ENCODE measurements at places on chromosomes 2 and 18.

DNA sequence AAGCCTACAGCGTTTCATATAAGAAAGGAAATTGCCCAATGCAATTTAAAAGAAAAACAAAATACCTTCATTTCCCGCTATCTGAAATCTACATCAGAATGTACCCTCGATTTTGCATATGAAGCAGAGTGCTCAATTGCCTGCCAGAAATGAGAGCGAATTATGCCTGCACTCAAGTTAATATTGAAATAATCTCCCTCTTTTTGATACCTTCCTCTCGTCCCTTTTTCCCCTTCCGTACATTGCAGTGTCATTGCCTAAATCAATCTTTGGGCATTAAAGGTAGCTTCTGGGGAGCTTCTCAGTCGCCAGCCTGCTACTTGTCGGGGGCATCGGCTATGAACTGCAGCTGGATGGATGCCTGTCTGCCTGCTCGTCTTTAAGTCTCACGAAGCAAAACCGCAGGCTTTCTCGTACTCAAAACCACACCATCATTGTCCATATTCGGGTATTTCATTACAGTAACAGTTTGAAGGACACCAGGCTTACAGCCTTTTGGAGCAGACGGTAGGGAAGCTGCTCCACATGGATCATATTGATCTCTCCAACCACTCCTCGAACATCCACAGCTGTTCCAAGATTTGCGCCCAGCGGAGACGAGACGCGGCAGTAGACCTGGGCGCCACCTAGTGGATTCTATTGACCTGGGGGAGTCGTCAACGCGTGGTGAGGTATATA lies 64.0 kb upstream of the HNRNPA3 start:
- DNase-seq, result peak; percentile 48

- DNase-seq, result no peak
Observed at GRCh38 chr2:97950329-97951154, 45.2 kb downstream of the TMEM131 start.

GRCh38 chr2:96344011-96344410 lies 8.4 kb downstream of the NCAPH start:
- DNase-seq, result no peak

- DNase-seq, result no peak
Observed at GRCh38 chr18:36568487-36568886, 260.3 kb downstream of the TPGS2 start.

DNA sequence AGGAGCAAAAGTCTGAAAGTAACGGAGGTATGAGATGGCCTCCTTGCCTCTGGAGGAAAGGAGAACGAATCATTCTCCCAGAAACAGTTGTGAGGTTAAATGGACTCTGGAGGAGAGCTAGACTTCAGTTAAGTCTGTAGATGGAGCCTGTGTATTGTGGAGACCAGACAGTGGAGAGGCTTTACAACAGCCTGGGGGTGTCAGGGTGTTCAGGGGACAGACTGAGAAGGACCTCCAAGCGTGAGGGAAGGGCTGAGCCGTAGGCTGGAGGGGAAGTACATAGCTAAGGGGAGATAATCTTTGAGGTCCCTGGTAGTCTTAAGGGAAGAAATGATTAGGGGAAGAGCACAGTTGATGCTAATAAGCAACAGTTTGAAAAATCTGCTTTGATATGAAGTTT lies 76.6 kb downstream of the GALNT1 start:
- DNase-seq, result no peak
